ENCODE measurements at places on chromosomes 12 and 14.

GRCh38 chr12:51009056-51009440 lies 17.1 kb downstream of the SLC11A2 start:
- no peak for DNase-seq

GRCh38 chr12:6080149-6081045 lies 44.1 kb downstream of the VWF start:
- DNase-seq = no peak

GRCh38 chr12:118480235-118480634 lies 103.9 kb downstream of the SUDS3 start:
- no peak for DNase-seq

GRCh38 chr14:35247777-35248475 lies 44.3 kb upstream of the PSMA6 start:
- no peak for DNase-seq

GRCh38 chr12:124525455-124525854 lies 42.0 kb downstream of the NCOR2 start:
- DNase-seq = no peak

DNA sequence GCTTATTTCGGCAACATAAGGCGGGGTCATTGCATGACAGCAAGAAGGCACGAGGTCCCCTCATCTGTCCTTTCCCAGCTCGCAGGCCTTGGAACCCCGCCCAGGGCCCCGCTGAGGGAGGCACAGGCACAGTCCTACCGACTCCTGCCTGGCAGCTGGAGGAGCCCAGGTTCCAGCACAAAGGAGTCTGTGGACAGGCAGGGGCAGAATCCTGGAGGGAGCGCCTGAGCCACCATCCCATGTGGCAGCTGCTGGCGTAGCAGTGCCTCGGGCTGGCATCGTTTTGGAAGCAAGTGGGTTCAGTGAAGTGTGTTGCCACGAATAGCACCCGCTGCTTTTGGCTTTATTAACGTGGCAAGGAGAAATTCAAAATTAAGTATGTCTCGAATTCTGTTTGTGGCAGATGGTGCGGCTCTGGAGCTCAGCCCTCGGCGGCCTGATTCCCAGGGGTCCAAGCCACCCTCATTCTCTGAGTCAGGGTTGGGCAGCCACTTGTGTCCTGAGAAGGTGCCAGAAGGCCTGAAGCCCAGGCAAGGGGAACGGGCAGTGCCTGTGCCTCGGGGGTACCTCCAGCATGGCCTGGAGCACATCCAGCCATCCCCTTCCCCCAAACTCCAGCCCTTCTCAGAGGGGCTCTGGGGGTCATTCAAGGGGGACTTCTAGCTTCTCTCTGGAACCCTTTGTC lies 35.9 kb downstream of the SLC8B1 start:
- DNase-seq = no peak

DNA sequence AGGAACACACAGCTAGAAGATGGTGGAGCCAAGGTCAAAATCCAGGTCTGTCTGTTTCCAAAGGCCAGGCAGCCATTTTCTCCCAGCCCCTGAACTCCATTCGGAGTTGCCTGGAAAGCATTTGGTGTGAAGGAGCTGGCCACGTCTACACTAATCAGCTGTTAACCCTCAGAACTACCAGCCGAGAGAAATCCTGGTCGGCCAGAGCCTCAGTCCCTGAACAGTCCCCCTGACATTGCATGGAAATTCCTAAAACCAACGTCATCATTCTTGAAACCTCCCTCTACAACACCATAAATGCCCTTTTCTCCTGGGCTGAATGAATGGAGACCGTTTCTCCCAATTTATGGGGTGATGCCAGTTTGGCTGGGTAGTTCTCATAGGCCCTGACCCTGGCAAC lies 245.6 kb downstream of the SLC41A2 start:
- no peak for DNase-seq

DNA sequence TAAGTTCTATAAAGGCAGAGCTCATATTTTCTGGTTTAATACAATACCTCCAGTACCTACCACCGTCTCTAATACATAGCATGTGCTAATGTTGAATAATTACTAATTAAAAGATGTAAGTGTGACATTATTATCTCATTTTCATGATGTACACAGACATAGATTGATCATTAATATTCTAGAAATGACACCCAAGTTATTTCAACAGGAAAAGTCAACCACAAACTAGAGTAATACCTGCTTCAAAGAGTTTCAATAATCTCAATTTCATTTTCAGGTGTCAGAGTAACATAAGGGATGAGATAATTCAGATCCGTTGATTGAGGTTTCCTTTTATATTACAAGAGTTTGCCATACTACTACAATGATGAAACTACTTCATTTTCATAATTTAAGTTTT lies 388.9 kb downstream of the SOX5 start:
- DNase-seq = no peak

- no peak for DNase-seq
These were observed 21.8 kb upstream of the RTRAF start for GRCh38 chr14:51967521-51967920.

GRCh38 chr12:94760786-94761185 lies 110.4 kb upstream of the TMCC3 start:
- no peak for DNase-seq

DNA sequence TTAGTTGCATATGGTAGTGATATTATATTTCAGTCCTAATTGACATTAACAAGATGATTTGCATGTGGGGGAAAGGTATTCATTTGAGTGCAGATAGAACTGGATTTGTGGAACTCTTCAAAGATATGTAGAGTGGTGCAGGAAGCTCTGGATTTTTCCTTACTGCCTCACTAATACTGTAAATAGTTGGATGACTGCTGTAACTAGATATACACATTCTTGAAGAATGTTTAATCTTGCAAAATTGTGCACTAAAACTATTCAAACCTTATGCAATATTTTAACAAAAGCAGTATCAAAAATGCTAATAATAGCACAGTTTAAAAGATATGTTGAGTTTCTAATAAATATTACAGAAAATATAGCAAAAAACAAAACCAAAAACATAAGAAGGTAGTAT lies 43.1 kb upstream of the ATF7IP start:
- DNase-seq = no peak

GRCh38 chr14:51999084-51999483 lies 9.7 kb downstream of the RTRAF start:
- DNase-seq = no peak

GRCh38 chr12:45247589-45247988 lies 31.7 kb downstream of the ANO6 start:
- DNase-seq = no peak

DNA sequence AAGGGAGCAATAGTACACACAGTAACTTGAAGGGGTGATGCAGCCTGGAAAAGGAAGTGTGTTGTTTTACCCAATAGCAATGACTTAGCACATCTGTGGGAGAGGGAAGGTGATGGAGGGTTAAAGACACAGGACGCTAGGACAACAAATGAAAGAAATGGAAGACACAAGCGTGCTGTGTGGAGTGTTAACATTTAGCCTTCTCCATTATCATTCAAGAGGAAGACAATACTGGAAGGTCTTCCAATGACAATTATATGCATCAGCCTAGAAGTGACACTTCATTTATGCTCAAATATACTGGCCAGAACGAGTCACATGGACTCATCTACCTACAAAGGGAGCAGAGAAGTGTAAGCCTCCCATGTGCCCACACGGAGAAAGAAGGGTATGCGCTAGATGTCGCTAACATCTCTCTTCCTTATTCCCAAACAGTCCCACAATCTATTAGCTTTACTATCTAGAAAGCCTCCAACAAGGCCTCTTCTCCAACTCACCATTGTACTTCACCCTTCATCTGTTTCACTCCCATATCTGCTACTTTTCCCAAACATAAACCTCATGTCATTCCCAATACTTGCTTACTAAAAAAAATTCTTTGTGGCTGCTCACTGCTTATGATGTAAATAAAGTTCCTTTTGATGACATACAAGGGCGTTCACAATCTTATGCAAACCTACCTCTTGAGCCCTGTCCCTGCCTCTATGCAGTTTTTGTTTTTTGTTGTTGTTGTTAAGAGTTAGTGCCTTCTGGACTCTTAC lies 20.3 kb downstream of the PPM1H start:
- DNase-seq = no peak

GRCh38 chr12:83471341-83471740 lies 784.6 kb downstream of the TMTC2 start:
- no peak for DNase-seq

- DNase-seq = no peak
These were observed 86.0 kb downstream of the AEBP2 start for GRCh38 chr12:19525274-19525673.

GRCh38 chr12:124191024-124191359 lies 103.9 kb upstream of the RFLNA start:
- no peak for DNase-seq

GRCh38 chr12:123479442-123480180 lies 21.7 kb downstream of the SNRNP35 start:
- DNase-seq = no peak

GRCh38 chr12:2160043-2160442 lies 107.3 kb downstream of the CACNA1C start:
- DNase-seq = no peak

DNA sequence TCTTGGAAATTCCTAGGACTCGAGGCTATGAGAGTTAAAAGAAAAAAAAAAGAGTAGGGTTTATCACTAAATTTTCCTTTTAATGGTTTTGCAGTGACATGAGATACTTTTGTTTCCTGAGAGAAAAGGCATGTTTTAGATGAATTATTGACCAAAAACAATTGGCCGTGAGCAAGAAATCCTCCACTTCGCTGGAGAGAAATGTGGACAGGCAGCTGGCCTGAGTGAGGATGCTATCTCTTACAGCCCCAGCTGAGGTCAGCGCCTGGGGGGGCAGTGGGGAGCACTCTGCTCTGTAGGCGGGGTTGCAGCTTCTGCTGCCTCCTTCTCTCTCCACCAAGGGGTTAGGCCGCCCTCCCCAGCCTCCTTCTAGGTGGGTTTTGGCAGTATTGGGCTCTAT lies 54.7 kb downstream of the PRIMA1 start:
- no peak for DNase-seq

DNA sequence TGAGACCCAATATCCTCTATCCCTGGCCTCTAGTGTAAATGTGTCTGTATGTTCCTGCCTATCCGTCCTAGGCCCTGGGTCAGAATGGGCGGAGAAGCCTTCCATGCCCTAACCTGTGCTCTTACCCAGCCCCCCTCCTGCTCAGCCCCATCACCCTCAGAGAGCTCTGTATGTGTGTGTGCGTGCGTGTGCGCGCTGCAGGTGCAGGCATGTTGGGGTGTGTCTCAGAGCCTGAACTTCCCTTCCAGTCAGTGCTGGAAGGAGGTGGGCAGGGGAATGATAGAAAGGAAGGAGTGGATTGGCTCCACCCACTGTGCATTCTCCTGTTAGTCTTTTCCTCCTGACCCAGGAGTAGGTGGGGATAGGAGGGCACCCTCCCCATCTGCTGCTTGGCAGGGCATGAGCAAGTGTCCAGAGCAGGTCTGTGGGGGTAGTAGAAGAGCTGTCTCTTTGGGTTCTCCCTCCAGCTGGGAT lies 7.2 kb downstream of the NAB2 start:
- DNase-seq = no peak

GRCh38 chr12:12586879-12587675 lies 24.4 kb upstream of the DUSP16 start:
- no peak for DNase-seq

GRCh38 chr14:26377150-26377549 lies 220.7 kb downstream of the NOVA1 start:
- DNase-seq = no peak

DNA sequence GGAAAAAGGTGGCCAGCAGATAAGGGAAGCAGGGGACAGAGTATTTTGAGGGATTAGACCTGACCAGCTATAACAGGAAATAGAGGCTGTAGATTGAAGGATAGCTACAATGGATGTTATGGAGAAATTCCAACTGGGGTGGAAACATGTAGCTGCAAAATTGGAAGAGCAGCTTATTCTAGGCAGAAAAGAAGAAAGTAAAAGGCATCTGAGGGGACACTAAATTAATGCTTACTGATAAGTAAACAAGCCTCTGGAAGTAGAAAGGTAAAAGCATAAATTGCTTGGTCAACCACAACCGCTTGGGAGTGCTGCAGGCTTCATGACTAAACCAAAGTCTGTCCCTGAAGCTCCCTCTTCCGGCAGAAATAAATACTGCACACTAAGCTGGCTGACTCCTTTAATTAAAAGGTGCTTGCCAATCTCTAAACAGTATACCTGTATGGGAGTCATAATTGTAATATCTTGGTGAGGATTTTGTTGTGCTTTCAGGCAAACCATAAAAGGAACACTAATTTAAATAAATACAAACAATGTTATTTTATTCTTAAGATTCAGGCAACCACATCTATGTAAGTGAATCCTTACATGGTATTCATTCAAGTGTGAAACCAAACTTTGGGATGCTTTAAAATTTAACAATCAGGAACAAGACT lies 7.7 kb downstream of the UBC start:
- peak; percentile 61 for DNase-seq

- no peak for DNase-seq
These were observed 2.6 kb downstream of the BCL7A start for GRCh38 chr12:122024132-122024785.

- DNase-seq = no peak
These were observed 280.6 kb upstream of the KITLG start for GRCh38 chr12:88860851-88861250.

GRCh38 chr12:5783289-5783920 lies 161.7 kb downstream of the ANO2 start:
- DNase-seq = no peak

DNA sequence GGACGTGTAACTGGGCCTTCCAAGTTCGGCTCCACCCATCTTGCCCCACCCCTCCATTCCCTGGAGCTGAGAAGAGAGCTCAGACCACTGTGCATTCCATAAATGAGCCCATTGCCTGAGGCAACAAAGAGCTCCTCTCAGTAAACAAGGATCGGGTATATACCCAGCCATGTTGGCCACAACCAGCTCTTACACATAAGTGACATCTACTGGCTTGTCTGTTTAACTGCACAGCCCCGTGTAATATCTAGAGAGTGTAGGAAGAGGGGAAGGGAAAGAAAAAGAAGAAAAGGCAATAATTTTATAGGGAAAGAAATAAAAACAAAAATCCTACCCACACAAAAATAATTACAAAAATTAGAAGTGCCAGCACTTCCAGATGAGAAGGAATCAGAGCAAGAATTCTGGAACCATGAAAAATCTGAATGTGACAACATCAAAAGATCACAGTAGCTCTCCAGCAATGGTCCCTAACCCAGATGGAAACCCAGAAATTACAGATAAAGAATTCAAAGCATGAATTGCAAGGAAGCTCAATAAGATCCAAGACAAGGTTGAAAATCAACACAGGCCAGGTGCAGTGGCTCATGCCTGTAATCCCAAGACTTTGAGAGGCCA lies 308.1 kb downstream of the RPAP3 start:
- peak; percentile 17 for DNase-seq

- DNase-seq = no peak
These were observed 114.9 kb upstream of the PWP1 start for GRCh38 chr12:107570721-107571120.

DNA sequence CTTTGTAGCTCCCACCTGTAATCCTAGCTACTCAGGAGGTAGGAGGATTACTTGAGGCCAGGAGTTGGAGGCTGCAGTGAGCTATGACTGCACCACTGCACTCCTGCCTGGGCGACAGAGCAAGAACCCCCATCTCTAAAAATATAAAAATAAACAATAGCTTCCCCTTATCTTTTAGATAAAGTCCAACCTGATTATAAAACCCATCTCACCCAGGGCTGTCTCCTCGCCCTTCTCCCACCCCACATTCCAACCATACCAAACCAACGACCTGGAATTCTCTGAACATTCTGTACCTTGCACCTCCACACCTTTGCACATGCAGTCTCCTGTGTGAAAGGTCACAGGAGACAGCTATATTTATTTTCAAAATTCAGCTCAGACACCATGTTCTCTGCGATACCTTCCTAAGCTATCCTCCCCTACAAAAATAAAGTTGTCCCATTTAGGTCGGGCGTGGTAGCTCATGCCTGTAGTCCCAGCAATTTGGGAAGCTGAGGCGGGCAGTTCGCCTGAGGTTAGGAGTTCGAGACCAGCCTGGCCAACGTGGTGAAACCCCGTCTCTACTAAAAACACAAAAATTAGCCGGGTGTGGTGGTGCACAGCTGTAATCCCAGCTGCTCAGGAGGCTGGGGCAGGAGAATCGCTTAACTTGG lies 7.7 kb downstream of the SLC7A7 start:
- DNase-seq = no peak
